Stimulated activated CD4-positive, alpha-beta T cell treated with anti-CD3 and anti-CD28 coated beads, TNF-alpha, amount 100 ng/mL, for 4 hours (primary cell): ENCODE measurements at places on chromosomes 12 and 14.

GRCh38 chr12:69161829-69162228 lies 77.5 kb upstream of the CPSF6 start:
- DNase-seq: no peak

- DNase-seq: no peak
Observed at GRCh38 chr12:71045781-71046180, 112.0 kb downstream of the TSPAN8 start.

GRCh38 chr14:101630056-101630965 lies 69.0 kb downstream of the DIO3 start:
- no peak for DNase-seq

DNA sequence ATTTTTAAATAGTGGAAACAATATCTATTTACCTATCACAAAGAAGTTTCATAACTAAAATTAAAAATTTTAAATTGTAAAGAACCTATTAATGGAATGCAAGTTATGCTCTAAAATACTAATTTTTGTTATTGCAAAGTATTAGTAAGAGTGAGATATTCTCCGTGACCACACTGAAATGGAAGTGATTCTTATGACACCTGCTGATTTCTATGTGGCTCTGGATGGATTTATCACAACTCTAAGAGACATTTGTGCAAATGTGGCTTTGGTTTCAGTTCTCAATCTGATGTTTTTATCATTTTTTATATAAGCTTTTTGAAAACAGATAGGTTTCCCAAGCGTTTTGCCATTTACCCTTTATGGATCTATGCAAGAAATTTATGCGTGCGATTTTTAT lies 497.8 kb downstream of the NAV3 start:
- no peak for DNase-seq

DNA sequence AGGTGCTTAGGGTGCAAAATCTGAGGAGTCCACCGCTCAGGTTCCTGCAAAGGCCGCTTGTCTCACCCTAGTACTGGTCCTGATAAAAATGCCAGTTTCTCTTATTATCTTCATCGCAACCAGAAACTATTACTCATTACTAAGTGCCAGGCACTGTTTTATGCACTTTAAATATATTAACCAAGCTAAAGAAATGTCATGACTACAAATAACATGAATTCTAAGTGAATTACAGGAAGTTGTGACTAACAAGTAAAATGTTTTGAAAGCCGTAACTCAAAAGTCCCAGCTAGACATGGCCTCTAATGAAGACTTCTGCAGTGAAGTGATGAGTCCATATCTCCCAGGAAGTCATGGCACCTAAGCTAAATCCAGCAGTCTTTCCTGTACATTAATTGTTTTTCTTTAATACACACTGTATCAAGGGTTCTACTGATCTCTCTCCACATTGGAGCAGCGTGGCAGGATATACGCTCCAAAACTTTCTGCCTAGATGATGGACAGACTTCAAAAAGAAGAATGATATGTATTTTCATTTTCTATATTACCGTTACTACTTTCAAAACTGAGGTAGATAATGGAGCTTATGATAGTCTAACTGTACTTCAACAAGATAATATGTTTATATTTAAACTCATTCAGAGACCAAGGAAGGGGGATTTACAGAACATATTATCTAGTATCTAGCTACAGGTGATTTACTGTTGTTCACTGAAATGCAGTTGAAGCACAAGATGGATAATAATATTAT lies 117.3 kb upstream of the ARID2 start:
- DNase-seq: no peak

GRCh38 chr12:71865166-71865713 lies 25.7 kb downstream of the TBC1D15 start:
- no peak for DNase-seq

GRCh38 chr14:68939893-68940613 lies 39.0 kb downstream of the ACTN1 start:
- no peak for DNase-seq

DNA sequence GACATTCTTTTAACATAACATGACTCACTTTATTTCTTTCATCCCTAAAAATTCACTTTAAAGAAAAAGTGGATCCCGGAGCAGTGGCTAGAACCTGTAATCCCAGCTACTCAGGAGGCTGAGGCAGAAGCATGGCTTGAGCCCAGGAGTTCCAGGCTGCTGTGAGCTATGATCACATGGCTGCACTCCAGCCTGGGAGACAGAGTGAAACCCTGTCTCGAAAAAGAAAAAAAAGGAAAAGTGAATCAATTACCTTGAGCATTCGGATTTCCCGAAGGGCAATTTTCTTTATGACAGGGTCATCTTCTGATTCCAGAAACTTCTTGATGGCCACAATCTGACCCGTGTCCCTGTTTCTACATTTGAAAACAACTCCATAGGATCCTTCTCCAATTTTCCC lies 1.2 kb downstream of the CDKL1 start:
- no peak for DNase-seq

- DNase-seq: no peak
Observed at GRCh38 chr12:65899241-65899640, 75.0 kb downstream of the HMGA2 start.

DNA sequence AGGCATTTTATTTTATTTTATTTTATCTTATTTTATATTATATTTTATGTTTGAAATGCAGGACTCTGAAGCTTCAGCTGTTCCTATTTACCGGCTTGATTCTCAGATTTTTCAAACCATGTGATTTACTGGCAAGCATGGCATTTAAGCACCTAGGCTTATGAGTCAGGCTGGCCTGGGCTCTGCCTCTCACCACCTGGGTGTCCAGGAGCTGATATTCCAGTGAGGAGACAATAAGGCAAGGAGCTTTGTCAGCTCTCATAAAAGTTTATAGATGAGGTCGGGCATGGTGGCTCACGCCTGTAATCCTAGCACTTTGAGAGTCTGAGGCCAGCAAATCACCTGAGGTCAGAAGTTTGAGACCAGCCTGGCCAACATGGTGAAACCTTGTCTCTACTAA lies 2.1 kb downstream of the DAO start:
- DNase-seq: no peak

GRCh38 chr12:55861871-55862270 lies 19.1 kb upstream of the MMP19 start:
- DNase-seq: no peak

GRCh38 chr14:92493492-92493891 lies 20.1 kb upstream of the RIN3 start:
- no peak for DNase-seq

- no peak for DNase-seq
Observed at GRCh38 chr12:94027561-94027960, 120.8 kb upstream of the PLXNC1 start.

DNA sequence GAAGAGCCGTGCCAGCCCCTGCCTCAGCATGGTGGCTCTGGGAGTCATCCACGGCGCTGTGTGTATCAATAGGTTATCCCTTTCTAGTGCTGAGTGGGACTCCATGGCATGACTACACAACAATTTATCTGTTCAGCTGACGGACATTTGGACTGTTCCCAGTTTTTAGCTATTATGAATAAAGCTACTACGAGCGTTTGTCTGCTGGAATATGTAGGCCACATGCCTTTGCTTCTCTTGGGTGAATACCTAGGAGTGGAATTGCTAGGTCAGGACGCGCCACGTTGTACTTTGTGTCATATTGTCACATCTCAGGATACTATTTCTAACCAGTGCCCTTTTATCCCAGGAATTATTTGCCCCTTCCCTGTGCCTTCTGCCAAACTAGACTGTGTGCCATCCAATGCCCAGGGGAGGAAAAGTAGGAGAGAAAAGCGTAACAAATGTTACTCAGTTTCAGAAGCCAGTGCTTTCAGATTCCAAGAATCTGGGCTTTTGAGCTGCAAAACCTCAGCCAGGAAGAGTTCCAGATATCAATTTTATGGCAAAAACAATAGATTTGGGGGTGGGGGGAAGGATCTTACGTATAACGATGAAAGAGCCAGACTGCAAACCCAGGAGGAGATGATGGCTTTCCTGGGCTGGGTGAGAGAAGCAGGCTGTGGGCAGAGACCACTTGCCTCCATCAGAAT lies 62.5 kb upstream of the NCOR2 start:
- DNase-seq: no peak

DNA sequence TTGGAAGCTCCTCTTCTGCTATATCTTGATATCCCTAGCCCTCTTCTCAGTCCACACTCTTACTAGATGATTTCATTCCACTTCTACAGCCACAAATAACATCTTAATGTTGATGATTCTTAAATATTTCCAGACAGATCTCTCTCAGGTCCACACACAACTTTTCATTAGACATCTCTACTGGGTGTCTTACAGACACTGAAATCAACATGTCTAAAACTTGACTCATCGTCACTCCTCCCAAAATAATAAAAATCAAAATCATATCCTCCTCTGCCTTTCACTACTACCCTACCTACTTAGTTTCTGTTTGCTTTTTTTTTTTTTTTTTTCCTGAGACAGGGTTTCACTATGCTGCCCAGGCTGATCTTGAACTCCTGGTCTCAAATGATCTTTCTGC lies 11.9 kb downstream of the PRDM4 start:
- DNase-seq: no peak
